ENCODE measurements at places on chromosomes 4 and X.
A peak's percentile ranks its signal among the peaks of the same experiment; 100 is the strongest.

DNA sequence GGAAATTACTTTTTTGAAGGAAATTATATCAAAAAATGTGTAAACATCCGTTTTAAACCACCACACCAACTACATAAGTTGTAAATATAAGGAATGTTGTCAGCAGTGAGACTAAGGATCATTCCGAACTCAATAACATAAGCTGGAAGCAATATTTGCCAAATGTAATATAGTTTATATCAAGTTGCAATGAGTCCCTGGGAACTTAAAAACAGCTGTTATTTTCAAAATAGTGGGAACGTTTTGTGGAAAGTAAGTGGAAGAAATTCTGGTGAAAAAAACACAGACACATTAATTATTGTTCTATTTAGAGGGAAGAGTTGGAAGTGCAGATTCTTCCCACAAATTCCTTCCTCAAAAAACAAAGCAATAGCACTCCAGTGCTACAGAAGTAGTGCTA lies 444.3 kb downstream of the NAP1L3 start:
- DNase-seq = no peak

GRCh38 chr4:135927651-135928050 lies 1604.6 kb downstream of the PCDH18 start:
- no peak for DNase-seq

DNA sequence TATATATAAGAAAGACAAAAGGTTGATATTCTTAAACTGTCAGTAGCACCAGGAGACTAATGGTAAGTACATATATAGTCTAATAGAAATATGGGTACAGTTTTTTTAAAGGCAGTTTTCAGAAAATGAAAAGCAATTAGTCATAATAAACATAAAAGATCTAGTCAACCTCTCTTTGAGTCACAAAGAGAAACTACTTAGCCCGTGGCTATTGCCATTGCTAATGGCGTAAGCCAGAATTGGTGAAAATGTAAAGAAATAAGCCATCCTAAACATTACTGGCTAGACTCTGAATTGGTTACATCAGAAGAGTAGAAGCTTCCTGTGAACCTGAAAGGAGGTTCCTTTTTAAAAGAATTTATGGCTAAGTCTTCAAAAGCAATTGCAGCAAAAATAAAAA lies 668.7 kb upstream of the CPEB2 start:
- no peak for DNase-seq

GRCh38 chr4:145951931-145952330 lies 13.3 kb upstream of the ZNF827 start:
- no peak for DNase-seq

- DNase-seq = no peak
Measured at GRCh38 chr4:30256116-30256832, 463.9 kb upstream of the PCDH7 start.

GRCh38 chr4:108919226-108919893 lies 156.5 kb upstream of the ETNPPL start:
- DNase-seq = no peak

GRCh38 chrX:151902813-151903591 lies 9.7 kb upstream of the MAGEA4 start:
- peak; percentile 2 for DNase-seq

GRCh38 chrX:118534716-118535493 lies 39.3 kb downstream of the DOCK11 start:
- DNase-seq = no peak

GRCh38 chr4:102736636-102737549 lies 23.9 kb downstream of the MANBA start:
- DNase-seq = no peak

DNA sequence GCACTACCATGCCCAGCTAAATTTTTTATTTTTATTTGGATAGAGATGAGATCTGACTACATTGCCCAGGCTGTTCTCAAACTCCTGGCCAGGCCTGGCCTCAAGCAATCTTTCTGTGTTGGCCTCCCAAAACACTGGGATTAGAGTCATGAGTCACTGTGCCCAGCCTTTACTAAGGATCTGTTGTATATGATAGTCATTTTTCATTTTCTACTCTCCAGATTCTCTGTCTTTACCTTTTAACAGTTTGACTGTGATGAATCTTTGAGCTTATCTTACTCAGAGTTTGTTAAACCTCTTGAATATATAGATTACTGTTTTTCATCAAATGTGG lies 161.8 kb downstream of the FNIP2 start:
- DNase-seq = no peak

- no peak for DNase-seq
Measured at GRCh38 chr4:113325876-113326615, 276.6 kb downstream of the ANK2 start.

DNA sequence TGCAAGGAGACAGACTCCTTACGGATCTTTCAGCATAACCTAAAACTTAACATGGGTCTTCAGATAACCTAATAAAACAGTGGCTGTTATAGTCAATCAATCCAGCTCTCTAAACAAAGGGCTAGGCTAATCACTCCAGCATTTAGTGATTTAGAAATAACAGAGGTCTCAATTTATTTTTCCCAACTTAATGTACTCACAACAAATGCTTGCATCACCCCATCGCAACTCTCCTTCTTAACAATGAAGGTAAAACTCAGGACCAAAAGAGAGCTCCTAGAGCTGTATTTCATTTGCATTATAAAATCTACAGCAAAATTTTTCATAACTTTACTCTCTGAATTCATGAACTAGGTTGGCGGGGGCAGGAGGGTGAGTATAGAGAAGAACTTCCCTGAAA lies 1.1 kb downstream of the LIN54 start:
- DNase-seq = no peak

GRCh38 chr4:88398381-88398780 lies 19.7 kb downstream of the HERC6 start:
- DNase-seq = no peak

GRCh38 chr4:104728380-104729122 lies 233.9 kb upstream of the CXXC4 start:
- DNase-seq = no peak

DNA sequence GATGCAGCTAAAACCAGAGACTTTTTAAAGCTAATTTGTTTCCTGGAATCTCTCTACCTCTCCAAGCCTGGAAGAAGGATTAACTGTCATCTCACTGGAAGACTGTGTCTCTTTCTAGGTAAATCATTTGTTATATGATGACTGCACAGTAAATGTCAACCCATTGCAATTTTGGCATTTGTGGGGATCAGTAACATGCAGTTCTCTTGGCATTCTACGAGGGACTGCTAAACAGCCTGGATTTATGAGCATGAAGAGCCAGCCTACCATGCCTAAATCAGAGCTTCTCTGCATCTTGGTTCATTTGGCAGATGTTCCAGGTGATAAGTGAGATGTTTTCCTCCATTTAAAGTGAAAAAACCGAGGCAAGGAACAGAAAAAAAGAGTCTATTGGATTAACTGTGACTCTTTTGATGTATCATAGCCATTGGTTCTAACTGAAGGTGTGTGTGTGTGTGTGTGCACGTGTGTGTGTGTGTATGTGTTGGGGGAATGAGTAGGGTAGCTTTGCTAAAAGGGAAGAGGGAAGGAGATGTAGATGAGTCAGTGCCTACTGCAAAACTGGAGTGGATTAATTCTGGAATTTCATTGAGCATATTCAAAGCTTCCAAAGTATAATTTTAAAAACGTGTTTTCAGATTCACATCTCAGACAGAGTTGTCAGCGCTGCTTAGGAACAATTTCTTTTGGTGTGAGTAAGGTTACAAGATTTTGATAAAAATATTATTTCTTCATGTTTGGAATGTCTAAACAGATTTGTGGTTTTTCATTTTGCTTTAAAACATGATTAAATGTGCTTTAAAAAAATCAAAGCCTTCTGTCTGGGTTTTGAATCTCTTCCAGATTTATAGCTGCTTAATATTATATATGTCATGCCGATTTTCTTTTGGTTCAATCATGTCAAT lies 123.2 kb upstream of the LNX1 start:
- no peak for DNase-seq

- no peak for DNase-seq
Measured at GRCh38 chr4:119068529-119068962, 67.1 kb upstream of the MYOZ2 start.

DNA sequence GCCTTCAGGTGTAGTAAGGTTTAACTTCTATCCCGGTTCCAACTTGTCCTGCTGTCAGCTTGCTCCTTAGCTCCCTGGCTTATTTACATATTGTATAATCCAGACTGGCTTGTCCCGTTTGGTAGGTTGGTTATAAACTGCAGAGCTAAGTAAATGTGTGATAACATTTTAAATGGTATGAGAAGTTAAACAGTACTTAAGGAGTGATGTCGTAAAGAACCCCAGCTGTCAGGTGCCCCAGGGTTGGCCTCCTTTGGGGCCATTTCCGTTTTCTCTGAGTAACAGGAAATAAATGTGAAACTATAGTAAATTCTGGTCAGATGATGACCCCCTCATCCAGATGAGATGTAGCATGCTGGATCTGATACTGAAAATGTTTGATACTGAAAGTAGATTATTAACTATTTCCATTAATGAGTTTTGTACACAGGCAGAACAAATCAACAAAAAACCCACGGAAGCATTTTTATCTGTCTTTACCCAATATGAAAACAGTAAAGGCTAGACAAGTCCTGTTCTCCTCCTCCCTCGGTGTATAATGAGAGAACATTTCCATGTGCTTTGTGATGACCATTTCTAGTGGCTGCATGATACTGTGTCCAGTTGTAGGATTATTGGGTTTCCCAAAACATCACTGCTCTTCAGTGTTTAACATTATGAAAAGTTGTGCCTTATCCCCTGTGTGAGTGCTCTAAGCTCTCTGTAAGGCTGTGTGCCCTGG lies 22.4 kb downstream of the GAB1 start:
- DNase-seq = no peak

DNA sequence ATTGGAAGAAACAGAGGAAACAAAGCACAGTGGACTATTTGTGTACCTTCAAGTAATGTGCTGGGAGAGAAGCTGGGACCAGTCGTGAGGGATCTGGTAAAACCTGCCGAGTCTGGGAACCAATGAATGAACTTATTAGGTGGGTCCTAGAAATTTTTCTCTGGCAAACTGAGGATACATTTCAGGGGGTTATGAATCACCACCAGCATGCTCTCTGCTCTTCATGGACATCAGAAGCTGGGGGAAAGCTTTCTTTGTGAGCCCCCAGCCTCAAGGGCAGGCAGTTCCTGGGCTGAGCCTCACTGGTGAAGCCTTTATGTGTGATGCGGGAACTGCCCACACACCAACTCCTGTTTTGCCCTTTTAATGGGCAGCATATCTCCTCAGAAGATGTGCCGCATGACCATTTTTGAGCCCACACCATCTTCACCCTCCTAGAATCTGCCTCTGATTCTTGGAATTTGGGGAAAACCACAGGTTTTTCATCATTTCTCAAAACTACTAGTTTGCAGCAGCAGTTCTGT lies 95.4 kb upstream of the ENPP6 start:
- DNase-seq = no peak

Measured in GOT3 (cell line).